Osteoblast (primary cell): ENCODE measurements at places on chromosomes 5 and 9. TPM values are rescaled to one million over a fixed set of nuclear protein-coding genes. Genes with fewer than 3 reads are reported as not detected.

The EGFLAM gene
- 11.2 and 13.8 TPM in 2 replicates for total RNA-seq

DNA sequence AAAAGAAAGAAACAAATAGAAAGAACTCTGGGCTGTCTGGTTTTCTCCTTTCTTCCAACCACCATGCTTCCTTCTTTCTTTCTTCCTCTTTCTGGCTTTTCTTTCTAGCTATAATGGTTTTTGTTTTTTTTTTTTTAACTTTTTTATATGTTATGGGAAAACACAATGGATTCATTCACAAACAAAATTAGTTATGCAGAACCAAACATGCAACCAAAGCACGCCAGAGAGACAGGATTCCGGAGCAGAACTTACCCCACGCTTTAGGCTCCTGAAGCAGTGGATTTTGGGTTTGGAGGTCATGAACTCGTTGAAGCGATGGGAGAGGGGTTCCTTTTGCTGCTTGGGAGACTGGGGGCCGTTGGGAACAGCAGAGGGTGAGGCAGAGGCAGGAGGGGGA lies 88.3 kb downstream of the USP20 start:
- H3K27me3 ChIP-seq = no peaks in the 10 kb centered on the region
- DNase-seq = no peak
- no peak overlapping the region for H3K4me3 ChIP-seq
- H3K4me1 ChIP-seq = no peaks in the 10 kb centered on the region

GRCh38 chr9:107717529-107718314 lies 228.2 kb upstream of the KLF4 start:
- no peak overlapping the region for H3K27ac ChIP-seq
- no peaks in the 10 kb centered on the region for H3K36me3 ChIP-seq
- H3K4me3 ChIP-seq = no peak overlapping the region
- no peaks in the 10 kb centered on the region for H3K4me1 ChIP-seq

The PDZD2 gene
- 0.29 and 0.36 TPM in 2 replicates for total RNA-seq

GRCh38 chr5:5487585-5488360 lies 65.3 kb downstream of the ICE1 start:
- DNase-seq = no peak
- no peak overlapping the region for H3K27ac ChIP-seq

The CCNJL gene
- 0.88 and 1.1 TPM in 2 replicates for total RNA-seq

DNA sequence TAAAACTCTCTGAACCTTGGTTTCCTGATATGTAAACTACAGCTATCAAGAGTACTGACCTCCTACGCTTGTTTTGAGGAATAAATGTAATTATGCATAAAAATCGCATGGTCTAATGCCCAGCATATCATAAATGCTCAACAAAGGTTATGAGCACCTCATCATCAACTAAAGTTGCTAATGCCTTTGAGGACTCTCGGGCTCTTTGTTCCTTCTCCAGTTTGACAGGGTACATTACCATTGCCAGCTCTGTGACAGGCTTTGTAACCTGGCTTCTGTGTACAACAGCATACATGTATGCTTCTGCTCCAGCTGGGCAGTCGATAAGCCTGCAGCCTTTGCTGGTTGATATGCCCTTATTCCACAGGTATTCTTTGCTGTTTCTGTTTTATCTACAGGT lies 95.2 kb downstream of the C9orf152 start:
- DNase-seq = no peak
- H3K36me3 ChIP-seq = peaks cover 17% of the 10 kb centered on the region
- no peaks in the 10 kb centered on the region for H3K27me3 ChIP-seq
- peaks cover 46% of the 10 kb centered on the region for H3K4me1 ChIP-seq
- peak overlapping the region; percentile 1 for H3K27ac ChIP-seq
- no peak overlapping the region for H3K4me3 ChIP-seq

DNA sequence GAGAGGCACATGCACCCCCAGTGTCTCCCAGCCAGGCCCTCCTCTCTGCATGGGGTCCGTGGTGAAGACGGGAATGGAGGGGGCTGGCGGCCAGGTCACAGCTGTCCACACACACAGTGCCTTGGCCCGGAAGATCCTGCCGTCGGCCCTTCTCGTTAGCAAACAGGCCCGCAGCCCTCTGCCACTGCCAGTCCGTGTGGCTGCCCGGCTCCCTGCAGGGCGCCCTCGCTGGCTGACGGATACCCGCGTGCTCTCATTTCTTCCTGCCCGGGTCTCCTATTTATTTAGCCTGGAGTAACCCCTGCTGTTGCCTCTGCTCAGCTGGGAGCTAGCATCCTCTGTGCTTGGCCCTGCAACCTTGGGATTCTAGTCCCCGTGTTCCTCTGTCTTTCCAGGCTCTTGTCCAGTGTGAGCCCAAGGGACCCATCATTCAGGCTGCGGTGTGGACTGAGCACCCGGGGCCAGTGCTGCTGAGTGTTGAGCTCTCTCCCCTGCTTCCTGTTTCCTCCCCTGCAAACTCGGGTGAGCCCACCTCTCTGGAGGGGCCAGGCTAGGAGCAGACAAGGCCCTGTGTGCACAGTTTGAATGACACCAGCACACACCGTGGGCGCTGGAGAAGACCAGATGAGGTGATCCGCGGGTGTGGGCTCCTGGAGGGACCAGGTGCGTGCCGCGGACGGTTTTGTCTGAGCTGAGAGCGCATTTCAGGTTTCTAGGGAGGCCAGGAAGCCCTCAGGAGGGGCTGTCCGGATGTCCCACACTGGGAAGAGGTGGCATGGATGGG lies 14.6 kb upstream of the RNU6ATAC start:
- no peak overlapping the region for H3K4me3 ChIP-seq
- DNase-seq = peak; percentile 97
- no peaks in the 10 kb centered on the region for H3K36me3 ChIP-seq

The PROB1 gene
- total RNA-seq = 1.1 and 1.2 TPM in 2 replicates

DNA sequence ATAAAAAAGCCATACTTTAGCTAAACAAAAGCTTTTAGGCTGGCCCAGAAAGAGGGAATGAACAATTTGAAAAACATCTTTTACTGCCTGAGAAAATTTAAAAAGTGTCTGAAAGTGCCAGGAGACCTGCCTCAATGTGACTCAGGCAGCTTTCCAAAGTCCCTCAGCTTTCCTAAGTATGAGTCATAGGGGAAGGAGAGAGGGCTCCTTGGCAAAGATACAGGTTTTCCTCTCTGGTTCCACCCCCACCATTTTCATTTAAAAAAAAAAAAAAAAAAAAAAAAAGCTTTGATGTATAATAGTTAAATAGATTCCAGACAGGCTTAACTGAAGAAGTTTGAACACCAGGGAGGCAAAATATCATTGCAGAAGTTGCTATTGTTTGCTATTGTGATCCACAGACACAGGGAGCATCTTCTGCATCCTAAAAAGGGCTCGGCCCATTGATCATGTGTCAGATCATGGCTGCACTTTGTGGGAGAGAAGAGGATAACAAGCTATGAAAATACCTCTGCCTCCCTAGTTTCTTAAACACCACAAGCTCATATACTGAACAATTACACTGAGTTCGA lies 71.5 kb downstream of the MRPS27 start:
- peak overlapping the region; percentile 82 for H3K27ac ChIP-seq
- DNase-seq = peak; percentile 46
- H3K4me3 ChIP-seq = no peak overlapping the region
- H3K4me1 ChIP-seq = peaks cover 86% of the 10 kb centered on the region
- no peaks in the 10 kb centered on the region for H3K27me3 ChIP-seq

The IL11RA gene
- 34.4 and 38.0 TPM in 2 replicates for total RNA-seq

- DNase-seq = no peak
- H3K4me1 ChIP-seq = no peaks in the 10 kb centered on the region
- H3K4me3 ChIP-seq = no peak overlapping the region
- no peaks in the 10 kb centered on the region for H3K27me3 ChIP-seq
- no peak overlapping the region for H3K27ac ChIP-seq
Measured at GRCh38 chr5:104967806-104968410, 1405.3 kb upstream of the NUDT12 start.

- no peak overlapping the region for H3K4me3 ChIP-seq
- no peak for DNase-seq
- no peak overlapping the region for H3K27ac ChIP-seq
Measured at GRCh38 chr5:1477341-1477740, 32.1 kb upstream of the SLC6A3 start.

DNA sequence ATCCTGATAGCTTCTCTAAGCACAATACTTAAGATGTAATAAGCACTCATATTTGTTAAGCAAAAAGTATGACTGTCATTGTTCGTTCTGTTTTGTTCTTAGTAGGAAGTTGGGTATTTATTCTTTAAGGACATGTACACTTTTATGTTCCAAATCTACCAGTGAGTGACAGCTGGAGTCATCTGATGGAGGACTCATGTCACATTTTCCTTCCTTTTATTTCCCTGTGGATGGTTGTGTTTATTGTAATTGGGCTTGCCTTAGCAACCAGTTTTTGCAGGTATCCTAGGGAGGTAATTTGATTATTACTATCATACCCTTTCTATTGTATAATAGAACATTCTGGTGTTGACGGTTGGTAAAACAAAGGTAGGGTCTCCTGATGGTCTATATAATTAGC lies 145.7 kb downstream of the ZSWIM6 start:
- H3K27me3 ChIP-seq = no peaks in the 10 kb centered on the region
- no peak overlapping the region for H3K27ac ChIP-seq
- DNase-seq = no peak
- H3K36me3 ChIP-seq = peaks cover 9% of the 10 kb centered on the region
- no peak overlapping the region for H3K4me3 ChIP-seq

The DIRAS2 gene
- total RNA-seq = under 0.01 TPM in 1 of 2 replicates, not detected in the other

The OR1N2 gene
- under 0.01 TPM in 1 of 2 replicates, not detected in the other for total RNA-seq

The ADGRV1 gene
- under 0.01 TPM in 1 of 2 replicates, not detected in the other for total RNA-seq
